SJSA1 (cell line): ENCODE measurements at places on chromosomes 3 and 15. TPM values are rescaled to one million over a fixed set of nuclear protein-coding genes. Genes with fewer than 3 reads are reported as not detected.

- H3K27ac ChIP-seq: peak overlapping the region; percentile 98
- H3K36me3 ChIP-seq: peaks cover 3% of the 10 kb centered on the region
These were observed 496 bp upstream of the STAG1 start for GRCh38 chr3:136752422-136753325.

DNA sequence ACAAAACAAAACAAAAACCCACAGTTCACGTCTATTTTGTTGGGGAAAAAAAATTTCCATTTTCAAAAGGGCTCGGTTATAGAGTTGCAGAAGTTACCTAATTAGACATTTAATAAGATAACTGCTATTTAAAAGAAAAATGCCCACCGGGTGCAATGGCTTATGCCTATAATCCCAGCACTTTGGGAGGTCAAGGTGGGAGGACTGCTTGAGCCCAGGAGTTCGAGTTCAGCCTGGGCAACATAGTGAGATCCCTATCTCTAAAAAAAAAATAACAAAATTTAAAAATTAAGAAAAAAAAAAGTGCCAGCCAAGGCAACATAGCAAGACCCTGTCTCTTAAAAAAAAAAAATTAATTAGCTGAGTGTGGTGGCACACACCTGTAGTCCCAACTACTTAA, 19.2 kb downstream of the SEC11A start:
- no peaks in the 10 kb centered on the region for H3K27me3 ChIP-seq
- H3K4me3 ChIP-seq: no peak overlapping the region
- no peaks in the 10 kb centered on the region for H3K4me1 ChIP-seq
- no peak overlapping the region for H3K27ac ChIP-seq
- no peak for DNase-seq

GRCh38 chr3:5565026-5565425, 377.5 kb downstream of the EDEM1 start:
- H3K27ac ChIP-seq: no peak overlapping the region
- H3K4me1 ChIP-seq: no peaks in the 10 kb centered on the region
- H3K36me3 ChIP-seq: no peaks in the 10 kb centered on the region
- H3K27me3 ChIP-seq: no peaks in the 10 kb centered on the region

- H3K4me3 ChIP-seq: no peak overlapping the region
- no peaks in the 10 kb centered on the region for H3K27me3 ChIP-seq
- no peaks in the 10 kb centered on the region for H3K36me3 ChIP-seq
- DNase-seq: no peak
- no peaks in the 10 kb centered on the region for H3K4me1 ChIP-seq
- H3K27ac ChIP-seq: no peak overlapping the region
These were observed 13.9 kb upstream of the UBE2E2 start for GRCh38 chr3:23189187-23189586.

GRCh38 chr3:143955113-143955512, 16.5 kb upstream of the DIPK2A start:
- no peak overlapping the region for H3K4me3 ChIP-seq
- H3K27me3 ChIP-seq: no peaks in the 10 kb centered on the region
- H3K27ac ChIP-seq: no peak overlapping the region
- H3K4me1 ChIP-seq: no peaks in the 10 kb centered on the region
- DNase-seq: no peak

GRCh38 chr3:192879346-192880031, 38.2 kb downstream of the MB21D2 start:
- no peaks in the 10 kb centered on the region for H3K36me3 ChIP-seq
- no peaks in the 10 kb centered on the region for H3K27me3 ChIP-seq
- peak; percentile 94 for DNase-seq
- peaks cover 45% of the 10 kb centered on the region for H3K4me1 ChIP-seq
- no peak overlapping the region for H3K27ac ChIP-seq
- no peak overlapping the region for H3K4me3 ChIP-seq

DNA sequence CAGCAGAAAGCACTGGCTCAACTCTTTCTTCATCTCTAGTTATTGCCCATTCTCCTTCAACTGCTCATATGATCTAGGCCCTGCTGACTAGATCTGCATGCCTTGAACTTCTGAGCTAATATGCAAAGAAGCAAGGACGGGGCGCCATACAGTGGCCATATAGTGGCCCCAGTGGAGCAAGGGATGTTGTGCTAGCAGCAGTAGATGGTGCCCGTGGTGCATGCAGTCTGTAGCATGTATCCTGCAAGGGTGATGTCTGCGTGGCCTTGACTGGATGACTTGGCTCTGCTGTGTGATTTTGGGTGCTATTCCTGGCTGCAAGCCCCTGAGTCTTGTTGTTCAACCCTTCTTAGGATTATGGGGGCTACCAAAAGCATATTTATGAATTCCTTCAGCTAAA, 12.2 kb upstream of the NMD3 start:
- DNase-seq: no peak
- no peaks in the 10 kb centered on the region for H3K27me3 ChIP-seq
- no peaks in the 10 kb centered on the region for H3K4me1 ChIP-seq
- no peak overlapping the region for H3K4me3 ChIP-seq
- no peaks in the 10 kb centered on the region for H3K36me3 ChIP-seq

DNA sequence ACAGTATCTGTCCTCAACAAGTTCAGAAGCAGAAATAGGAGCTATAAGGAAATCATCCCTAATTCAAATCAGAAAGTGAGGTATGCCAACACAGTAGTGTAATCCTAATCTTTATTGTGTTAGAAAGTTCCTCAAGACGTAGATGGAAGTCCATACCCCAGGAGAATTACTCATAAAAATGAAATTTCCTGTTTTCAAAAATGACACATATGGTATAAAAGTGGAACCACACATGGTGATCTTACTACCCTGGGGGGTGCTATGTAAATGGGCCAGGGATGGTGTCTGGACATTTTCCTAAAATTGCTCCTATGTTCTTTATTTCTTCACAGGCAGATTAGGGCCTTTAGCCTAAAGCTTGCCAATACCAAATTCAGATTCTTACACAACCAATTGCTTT, 204.1 kb downstream of the ARRDC4 start:
- H3K27me3 ChIP-seq: no peaks in the 10 kb centered on the region
- H3K4me1 ChIP-seq: no peaks in the 10 kb centered on the region
- no peak overlapping the region for H3K4me3 ChIP-seq
- no peak for DNase-seq
- no peaks in the 10 kb centered on the region for H3K36me3 ChIP-seq

DNA sequence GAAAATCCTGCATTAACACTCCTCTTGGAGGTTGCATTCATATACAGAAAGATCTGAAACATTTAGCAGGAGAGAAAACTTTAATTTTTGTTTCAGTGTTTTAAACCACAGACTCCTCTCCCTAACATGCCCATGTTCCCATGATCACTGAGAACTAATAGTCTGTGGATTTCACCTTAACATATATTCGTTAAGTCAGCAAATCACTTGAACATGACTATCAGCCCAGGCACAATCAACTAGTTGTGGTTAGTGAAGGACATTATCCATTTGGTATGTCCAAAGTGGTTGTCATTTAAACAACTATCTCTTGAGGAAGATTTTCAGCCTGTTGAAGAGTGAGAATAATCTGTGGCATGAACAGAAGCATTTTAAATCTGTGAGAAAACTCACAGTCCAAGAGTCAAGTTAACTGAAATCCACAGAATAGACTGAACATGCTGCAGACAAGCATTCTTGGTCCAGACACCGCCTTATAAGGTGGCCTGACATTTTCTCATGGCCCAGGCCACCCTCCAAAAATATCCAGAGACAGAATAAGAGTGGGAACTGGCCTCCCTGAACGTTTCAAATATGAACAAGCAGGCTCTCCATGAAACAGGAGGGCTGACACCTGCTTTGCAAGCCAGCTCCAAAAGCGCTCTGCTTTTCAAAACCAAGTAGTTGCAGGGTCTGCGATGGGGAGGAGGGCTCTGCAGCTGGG, 39.9 kb upstream of the ADCY5 start:
- no peak for DNase-seq
- H3K27ac ChIP-seq: no peak overlapping the region
- no peaks in the 10 kb centered on the region for H3K4me1 ChIP-seq
- no peak overlapping the region for H3K4me3 ChIP-seq
- 0 out of 2 replicates have a peak, but pooled peaks cover 2% of the 10 kb centered on the region for H3K36me3 ChIP-seq

DNA sequence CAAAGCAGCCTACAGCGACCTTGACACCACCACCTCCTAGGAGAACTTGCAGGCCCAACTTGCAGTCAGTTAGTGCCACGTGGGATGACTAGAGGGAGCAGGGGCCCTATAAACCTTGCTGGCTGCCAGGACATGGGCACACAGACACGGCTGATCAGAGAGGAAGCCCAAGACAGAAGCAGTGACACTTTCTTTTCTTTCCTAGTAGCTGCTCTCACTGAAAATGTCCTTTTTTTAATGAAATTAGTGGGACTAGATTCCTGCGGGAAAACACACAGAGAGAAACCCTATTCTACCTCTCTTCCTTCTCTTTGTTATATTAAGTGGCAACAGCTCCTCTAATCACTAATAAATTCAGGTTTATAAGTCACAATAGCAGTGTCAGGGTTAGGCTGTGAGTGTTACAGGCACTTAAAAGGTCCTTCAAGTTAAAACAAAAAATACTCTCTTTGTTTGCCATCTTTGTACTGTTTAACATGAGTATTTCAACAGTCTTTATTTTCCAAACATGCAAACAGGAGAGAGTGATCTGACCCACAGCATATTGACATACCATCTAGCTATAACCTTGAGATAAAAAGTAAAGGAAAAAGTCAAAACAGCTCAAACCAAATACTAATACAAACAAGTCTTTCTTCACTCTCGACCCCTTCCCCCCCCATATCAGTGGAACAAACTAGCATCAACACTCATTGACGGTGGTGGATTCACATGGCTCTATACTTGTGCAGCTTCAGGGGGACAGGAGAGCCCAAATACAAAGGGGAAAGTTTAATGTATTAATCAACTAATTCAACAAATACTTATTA, 2.1 kb upstream of the TMEM212 start:
- no peak for DNase-seq
- H3K27ac ChIP-seq: no peak overlapping the region
- no peaks in the 10 kb centered on the region for H3K27me3 ChIP-seq
- no peak overlapping the region for H3K4me3 ChIP-seq
- no peaks in the 10 kb centered on the region for H3K36me3 ChIP-seq

GRCh38 chr3:114850898-114851297, 296.2 kb downstream of the ZBTB20 start:
- no peak for DNase-seq
- H3K36me3 ChIP-seq: no peaks in the 10 kb centered on the region
- H3K27ac ChIP-seq: no peak overlapping the region

DNA sequence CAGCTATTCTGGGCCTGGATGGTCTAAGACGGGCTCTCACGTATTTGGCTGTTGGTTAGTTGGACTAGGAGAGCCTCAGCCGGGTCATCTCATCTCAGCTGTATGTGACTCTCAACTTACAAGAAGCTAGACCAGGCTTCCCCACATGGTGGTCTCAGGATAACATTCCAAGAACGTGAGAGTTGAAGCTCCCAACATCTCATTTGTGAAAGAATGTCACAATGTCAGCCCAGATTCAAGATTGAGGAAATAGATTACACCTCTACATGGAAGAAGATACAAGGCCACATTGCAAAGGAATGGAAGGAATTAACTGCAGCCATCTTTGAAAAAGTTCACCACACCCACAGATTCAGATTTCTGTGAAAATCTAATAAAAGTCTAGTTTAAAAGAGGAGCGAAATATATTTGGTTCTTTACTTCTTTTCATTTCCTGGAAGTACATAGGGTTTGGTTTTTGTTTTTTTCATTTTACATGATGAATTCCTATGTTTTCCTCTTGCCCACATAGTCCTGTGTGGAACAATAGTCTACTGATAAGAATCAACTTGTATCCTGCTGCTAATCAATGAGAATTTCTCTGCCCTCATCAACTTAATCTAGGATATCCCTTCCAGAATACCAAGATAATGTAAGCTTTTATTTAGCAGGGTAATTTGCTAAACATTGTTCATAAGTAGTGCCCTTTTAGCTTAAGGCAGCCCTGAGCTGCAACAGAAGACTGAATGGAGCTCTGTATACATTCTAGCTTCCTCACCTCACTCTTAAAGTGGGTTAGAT, 116.5 kb downstream of the CMSS1 start:
- DNase-seq: no peak
- no peaks in the 10 kb centered on the region for H3K27me3 ChIP-seq
- H3K36me3 ChIP-seq: no peaks in the 10 kb centered on the region

GRCh38 chr15:63057468-63058345, 15.2 kb downstream of the TPM1 start:
- H3K4me1 ChIP-seq: peaks cover 58% of the 10 kb centered on the region
- H3K27ac ChIP-seq: no peak overlapping the region; the same call in 1 of the 2 replicates
- H3K36me3 ChIP-seq: peaks cover 98% of the 10 kb centered on the region
- H3K27me3 ChIP-seq: no peaks in the 10 kb centered on the region

GRCh38 chr3:105422645-105423044, 55.9 kb downstream of the ALCAM start:
- no peaks in the 10 kb centered on the region; the same call in 1 of the 2 replicates for H3K4me1 ChIP-seq
- H3K4me3 ChIP-seq: no peak overlapping the region
- H3K27me3 ChIP-seq: no peaks in the 10 kb centered on the region

GRCh38 chr15:77001351-77001750, 6.4 kb downstream of the PSTPIP1 start:
- H3K36me3 ChIP-seq: no peaks in the 10 kb centered on the region
- no peak for DNase-seq
- no peaks in the 10 kb centered on the region for H3K4me1 ChIP-seq
- H3K27ac ChIP-seq: no peak overlapping the region
- no peak overlapping the region for H3K4me3 ChIP-seq
- H3K27me3 ChIP-seq: peaks cover 8% of the 10 kb centered on the region; the same call in 1 of the 2 replicates

CEP152 gene
- 16.6 and 19.5 TPM in 2 replicates for total RNA-seq

CAMP gene
- total RNA-seq: not detected in 2 replicates

CCR5 gene
- total RNA-seq: not detected in 2 replicates

NTRK3 gene
- 0.09 TPM in 1 of 2 replicates, not detected in the other for total RNA-seq

SLC33A1 gene
- 24.9 and 27.7 TPM in 2 replicates for total RNA-seq

LSMEM2 gene
- not detected in 2 replicates for total RNA-seq

SLTM gene
- 60.6 and 71.9 TPM in 2 replicates for total RNA-seq

DET1 gene
- 4.2 and 5.5 TPM in 2 replicates for total RNA-seq

NDUFAF3 gene
- 54.3 and 109 TPM in 2 replicates for total RNA-seq

TM2D3 gene
- 45.7 and 50.5 TPM in 2 replicates for total RNA-seq

ITGA11 gene
- total RNA-seq: 0.34 and 2.0 TPM in 2 replicates

SH2D7 gene
- total RNA-seq: not detected in 2 replicates
